LHCN-M2 (cell line): ENCODE measurements at places on chromosomes 2 and 18. TPM values are rescaled to one million over a fixed set of nuclear protein-coding genes. Genes with fewer than 3 reads are reported as not detected.

FN1 gene
- 3,000 and 3,278 TPM in 2 replicates for total RNA-seq

- no peak for DNase-seq
These were observed 218.2 kb downstream of the ARL4C start for GRCh38 chr2:234278556-234279255.

- DNase-seq: peak; percentile 7
These were observed 10.2 kb downstream of the IL1F10 start for GRCh38 chr2:113077921-113078320.

- no peak for DNase-seq
These were observed 310.2 kb upstream of the FIGN start for GRCh38 chr2:164046040-164046439.

COL5A2 gene
- 187 TPM in 2 replicates for total RNA-seq

DNA sequence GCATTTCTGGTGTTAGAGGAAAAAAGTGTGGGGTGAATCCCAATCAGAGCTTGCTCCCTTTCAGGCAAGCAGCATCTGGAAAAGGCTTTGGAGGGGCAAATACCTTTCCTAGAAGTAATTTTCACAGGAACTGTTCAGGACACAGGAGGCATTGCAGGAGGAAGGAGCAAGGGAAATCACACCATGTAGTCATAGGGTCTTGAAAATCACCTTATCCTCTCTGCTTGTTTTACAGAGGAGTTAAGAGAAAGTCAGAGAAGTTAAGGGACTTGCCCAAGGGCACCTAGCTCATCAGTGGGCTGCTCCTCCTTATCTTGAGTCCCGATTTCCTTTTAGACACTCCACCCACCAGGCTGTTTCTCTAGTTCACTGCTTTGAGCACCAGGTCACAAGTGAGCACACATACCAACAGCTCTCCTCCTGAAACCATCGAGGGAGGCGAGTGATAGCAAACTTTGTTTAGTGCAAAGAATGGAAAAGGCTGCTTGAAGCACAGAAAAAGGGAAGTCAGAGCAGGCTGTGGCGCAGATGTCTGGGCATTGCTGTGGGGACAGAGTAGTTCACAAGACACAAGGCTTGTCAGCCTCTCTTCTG, 89.2 kb upstream of the CXCR4 start:
- no peak for DNase-seq

- DNase-seq: peak; percentile 80
These were observed 9.8 kb downstream of the LGALSL start for GRCh38 chr2:64463781-64464180.

- DNase-seq: peak; percentile 16
These were observed 100.8 kb upstream of the UGP2 start for GRCh38 chr2:63740943-63741342.

DNA sequence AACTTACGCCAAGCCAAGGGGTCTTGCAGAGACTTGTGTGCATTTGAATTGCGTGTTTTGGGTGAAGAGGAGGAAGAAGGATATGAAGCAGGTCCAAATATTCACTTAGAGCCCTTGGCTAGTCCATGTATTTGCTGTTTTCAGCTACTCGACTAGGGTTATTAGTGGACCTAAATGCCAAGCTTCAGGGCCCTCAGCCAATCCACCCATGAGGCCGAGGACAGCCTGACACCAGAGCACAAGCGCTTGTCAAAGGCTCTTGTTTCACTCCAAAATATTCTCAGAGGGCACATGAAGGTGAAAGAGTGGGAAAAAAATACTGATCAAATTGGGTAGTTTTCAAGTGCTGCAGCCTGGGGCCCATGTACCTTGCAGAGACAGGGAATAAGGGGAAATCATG, 174.8 kb upstream of the ACAA2 start:
- DNase-seq: no peak

GRCh38 chr18:57051021-57051656, 95.7 kb upstream of the BOD1L2 start:
- DNase-seq: no peak

- peak; percentile 84 for DNase-seq
These were observed 309.9 kb upstream of the PKDCC start for GRCh38 chr2:41737888-41738287.

DNA sequence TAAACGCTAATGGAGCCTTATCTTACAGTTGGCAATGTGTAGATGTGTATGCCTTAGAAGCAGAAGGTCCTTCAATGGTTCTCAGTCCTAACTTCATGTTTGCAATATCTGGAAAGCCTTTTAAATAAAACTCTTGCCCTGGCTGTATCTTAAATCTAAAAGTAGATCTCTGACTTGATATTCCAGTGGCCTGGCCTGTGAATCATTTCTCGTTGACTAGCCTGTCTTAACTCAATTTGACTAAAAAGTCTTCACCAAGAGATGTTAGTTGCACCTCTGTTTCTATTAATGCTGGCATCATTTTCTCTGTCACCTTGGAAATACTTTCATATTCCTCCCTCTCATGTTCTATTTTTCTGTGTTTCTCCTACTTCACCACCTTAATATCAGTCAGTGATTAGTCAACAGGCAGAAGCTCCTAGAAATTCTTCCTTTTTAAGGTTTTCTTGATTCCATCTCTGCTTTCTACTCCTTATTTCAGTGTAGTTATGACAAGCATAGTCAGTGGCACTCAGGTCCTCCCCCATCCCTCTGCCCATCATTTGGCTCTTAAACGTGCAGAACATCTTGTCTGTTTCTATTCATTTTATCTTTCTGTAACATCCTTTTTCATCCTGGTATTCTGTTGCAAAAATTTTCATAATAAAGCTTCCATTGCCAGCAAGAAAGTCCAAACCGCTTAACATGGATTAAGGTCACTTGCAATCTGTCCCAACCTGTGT, 4.3 kb downstream of the ITGAV start:
- no peak for DNase-seq

CLHC1 gene
- 2.4 and 3.0 TPM in 2 replicates for total RNA-seq

DNA sequence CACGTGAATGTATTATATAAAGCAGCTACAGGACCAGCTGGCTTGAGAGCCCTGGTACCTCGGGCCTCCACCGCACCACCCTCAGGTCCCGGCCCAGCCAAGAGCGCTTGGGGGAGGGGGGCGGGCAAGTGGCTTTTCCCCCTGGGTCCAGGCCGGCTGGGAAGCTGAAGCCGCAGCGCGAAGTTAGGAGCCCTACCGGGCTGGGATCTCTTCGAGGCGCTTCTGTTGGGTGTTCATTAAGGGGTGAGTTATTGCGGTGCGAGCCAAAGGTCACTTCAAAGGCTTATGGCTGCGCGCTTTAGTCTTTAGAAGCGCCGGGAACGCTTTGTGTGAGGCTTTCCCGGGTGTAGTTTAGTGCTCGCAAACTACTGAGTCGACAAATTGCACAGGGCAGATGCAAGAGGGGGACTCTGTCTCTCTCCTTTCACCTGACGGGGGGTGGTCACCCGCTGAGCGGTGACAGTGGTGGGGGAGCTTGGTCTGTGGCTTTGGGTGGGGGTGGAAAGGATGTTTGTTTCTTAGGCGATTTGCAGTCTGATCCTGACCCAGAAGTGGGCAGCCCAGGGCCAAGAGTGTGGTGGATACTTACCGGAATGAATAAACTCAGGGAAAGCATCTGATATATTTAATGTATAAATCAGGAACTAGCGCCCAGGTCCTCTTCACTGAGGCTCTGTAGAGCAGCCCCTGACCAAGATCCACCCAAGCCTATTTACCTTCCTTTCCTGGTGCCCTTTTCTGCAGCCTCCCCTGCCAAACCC, 6.0 kb downstream of the HOXD3 start:
- DNase-seq: no peak

GRCh38 chr2:1170711-1171110, 220.1 kb downstream of the SNTG2 start:
- no peak for DNase-seq

ANKRD53 gene
- total RNA-seq: 0.11 and 0.83 TPM in 2 replicates

- no peak for DNase-seq
These were observed 190.1 kb downstream of the RAD51AP2 start for GRCh38 chr2:17328161-17328560.

DNA sequence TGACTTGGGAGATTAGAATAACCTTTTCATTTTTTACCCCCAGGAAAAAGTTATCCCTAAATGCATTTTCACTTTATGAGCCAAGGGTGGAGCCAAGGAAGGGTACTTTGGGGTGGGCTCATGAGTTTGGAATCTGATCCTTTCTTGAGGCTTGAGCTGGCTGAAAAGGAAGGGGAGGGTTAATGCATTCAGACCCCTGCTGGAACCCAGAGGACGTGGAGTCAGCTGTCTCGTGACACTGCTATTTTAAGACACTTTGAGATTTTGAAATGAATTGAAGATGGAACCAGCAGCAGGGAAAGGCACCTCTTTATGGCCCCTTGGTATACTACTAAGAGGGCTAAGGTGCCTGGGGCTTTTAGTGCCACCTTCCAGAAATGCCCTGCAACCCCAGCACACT, 90.4 kb downstream of the MARCHF4 start:
- DNase-seq: no peak

DNA sequence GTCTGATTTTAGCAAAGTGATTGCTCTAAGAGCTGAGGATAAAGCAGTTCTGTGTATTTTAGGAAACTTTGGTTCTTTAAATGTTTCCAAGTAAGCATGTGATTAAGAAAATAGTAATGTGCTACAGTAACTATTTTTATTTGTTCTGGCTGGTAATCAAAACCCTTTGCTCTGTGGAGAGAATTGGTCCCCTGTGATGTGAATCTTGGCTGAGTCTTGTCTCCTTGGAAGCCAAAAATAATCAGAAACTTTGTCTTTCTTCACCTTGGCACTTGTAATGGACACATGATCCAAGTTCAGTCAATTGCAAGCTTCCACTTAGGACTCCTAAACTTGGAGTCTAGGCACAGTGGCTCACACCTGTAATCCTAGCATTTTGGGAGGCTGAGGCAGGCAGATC, 422.7 kb upstream of the CDH20 start:
- DNase-seq: peak; percentile 56

DNA sequence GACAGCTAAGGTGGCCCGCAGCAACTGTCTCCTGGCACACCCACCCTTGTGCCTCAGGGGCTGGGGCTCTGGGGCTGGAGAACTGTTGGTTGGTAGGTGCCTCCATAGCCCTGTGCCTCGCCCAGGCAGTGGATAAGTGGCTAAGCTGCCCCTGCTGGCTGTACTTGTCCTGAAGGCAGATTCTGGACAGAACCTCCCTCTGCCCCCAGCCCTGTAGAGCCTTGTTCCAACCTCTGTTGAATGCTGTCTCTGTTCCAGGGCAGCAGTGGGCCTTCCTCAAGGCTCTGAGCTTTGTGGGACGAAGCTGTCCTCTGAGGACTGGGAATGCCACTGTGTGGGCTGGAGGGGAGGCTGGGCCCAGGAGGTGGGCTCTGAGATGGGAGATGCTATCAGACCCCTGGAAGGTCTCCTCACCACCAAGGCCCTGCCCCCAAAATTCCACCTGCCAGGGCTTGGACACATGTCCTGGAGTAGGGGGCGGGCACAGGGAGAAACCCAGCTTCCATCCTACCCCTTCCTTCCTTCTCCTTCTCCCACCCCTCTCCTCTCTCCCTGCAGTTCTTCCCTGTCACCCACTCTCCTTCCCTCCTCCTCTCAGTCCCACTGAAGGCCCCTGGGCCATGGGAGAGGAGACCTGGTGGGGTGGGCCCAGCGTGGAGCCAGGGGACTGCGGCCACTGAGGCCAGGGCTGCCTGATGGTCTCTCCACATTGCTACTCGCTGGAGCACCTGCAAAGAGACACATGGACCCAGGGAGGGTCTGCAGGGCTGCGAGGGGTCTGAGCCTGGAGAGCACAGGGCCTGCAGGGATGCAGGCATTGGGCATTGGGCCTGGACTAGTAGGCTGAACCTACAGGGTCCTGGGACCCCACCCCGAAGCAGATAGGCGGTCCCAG, 1.7 kb upstream of the PDCD1 start:
- peak; percentile 28 for DNase-seq

ITPRID2 gene
- 83.0 and 99.6 TPM in 2 replicates for total RNA-seq

LYPD6B gene
- total RNA-seq: 12.1 and 14.6 TPM in 2 replicates
